Endothelial cell of umbilical vein (primary cell): ENCODE measurements at places on chromosomes 6 and 20. TPM values are rescaled to one million over a fixed set of nuclear protein-coding genes. Genes with fewer than 3 reads are reported as not detected.

The KCNK16 gene
- not detected in 2 replicates for polyA plus RNA-seq

The BTNL2 gene
- polyA plus RNA-seq = not detected in 2 replicates

The C20orf204 gene
- polyA plus RNA-seq = 2.8 and 4.5 TPM in 2 replicates

DNA sequence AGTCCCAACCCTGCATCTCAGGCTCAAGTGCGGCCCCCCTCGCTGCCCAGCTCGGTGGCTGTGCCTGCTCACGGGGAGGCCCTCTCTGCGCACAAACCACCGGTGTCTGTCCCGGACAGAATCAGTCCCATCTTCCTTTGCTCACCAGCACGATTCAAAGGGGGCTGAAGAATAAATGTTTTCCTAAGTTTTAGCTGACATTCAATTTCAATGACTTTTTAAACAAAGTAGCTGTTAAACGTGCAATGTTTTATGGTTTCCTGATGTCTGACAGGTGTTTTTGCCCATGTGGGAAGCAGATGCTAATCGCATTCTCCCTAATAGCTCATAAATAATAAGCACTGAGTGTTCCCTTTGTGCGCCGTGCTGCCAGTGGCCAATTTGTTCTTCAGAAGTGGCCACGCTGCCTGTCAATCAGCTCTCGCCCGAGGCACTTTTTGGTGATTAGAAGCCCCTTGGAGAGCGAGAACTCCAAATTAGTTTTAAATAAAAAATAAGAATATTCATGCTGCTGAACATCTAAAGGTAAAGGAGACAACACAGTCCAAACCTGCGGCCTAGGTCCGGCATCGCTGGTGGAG is 26.3 kb downstream of the BHLHE23 start:
- DNase-seq = no peak

- DNase-seq = no peak
Observed at GRCh38 chr6:57198926-57199636, 23.0 kb downstream of the RAB23 start.

GRCh38 chr6:91317247-91317835 is 730.5 kb upstream of the MAP3K7 start:
- no peak for DNase-seq

- DNase-seq = no peak
Observed at GRCh38 chr20:35506872-35507638, 22.4 kb downstream of the C20orf173 start.

GRCh38 chr6:46201702-46202101 is 30.9 kb upstream of the ENPP5 start:
- no peak for DNase-seq

DNA sequence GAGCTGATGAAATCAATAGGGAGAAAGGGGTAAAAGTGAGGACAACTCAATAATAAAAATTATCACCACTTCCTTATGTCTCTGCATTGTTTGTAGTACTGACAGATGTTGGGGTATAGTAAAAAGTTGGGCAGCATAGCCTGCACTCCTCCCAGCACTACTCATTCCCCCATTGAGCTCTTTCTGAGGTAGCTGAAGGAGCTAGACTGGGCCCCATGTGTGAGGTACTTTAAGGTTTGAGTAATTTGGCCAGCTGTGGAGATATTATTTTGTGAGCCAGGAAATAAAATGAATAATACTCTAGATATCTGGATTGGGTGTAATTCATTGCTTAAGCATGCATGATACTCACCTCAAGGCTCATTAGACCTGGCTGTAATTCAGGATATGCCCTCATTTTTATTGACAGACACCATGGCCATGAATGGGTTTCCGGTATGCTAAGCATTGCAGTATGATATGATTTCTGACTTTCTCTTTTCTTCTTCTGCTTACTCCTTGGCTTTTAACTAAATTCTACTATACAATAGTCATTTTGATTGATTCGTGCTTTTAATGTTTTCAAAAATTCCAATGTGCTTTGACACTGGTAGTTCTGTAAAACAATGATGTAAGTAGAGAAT is 283.9 kb upstream of the RIMS1 start:
- DNase-seq = no peak

DNA sequence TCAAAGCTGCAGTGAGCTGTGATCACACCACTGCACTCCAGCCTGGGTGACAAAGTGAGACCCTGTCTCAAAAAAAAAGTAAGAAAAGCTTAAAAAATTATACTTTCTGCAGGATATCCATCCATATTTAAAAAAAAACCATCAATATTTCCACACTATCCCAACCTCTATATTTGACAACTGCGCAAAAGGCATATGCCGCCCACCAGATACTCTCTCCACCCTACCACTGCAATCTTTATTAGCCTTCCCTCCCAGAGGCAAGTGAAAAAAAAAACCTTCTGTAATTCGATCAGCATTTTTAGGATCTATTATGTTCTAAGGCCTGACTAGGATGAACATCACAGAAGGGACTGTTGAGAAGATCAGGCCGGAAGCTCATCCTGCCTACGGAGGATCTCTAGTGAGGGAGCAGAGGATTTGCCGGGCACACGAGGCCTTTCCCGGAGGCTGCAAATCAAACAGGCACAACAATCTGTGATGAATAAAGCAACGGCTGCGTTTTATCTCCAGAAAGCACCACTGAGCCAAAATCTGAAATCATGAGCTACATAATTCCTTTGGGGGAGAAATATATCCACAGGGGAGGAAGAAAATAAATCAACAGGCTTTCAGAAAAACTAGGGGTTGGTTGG is 65.9 kb downstream of the GFOD1 start:
- no peak for DNase-seq

DNA sequence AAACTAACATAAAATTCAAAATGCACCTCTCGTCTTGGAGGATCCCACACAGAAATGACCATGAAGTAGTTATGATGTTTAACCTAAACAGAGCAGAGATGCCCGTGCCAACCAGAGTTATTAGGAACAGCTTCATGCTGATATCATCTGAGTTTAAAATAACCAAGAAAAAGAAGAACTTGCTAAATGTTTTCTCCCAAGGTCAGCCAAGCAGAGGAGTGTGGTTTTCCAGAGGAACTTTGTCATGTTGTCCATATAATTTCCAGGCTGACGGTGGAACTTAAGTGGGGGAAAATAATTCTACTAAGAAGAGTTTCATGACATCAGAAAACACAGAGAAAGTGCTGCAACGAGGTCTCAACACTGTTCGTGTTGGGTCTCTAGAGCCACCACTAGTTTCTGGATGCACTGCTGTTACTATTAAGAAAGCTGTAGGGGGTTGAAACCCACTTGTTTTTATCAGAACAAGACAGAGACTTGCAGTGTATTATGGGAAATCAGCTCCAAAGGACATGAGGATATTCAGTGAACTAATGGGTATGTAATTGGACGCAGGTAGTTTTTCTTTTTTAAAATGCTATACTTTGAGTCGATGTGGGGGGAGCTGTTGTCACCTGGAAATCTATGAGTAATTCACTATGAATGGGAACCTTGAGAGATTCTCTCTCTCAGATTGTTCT is 5.2 kb downstream of the AGPAT4 start:
- DNase-seq = no peak

DNA sequence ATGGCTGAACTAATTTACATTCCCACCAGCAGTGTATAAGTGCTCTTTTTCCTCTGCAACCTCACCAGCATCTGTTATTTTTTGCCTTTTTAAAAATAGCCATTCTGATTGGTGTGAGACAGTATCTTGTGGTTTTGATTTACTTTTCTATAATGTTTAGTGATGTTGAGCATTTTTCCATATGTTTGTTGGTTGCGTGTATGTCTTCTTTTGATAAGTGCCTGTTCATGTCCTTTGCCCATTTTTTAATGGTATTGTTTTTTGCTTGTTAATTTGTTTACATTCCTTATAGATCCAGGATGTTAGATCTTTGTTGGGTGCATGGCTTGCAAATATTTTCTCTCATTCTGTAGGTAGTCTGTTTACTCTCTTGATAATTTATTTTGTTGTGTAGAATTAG is 169.9 kb downstream of the PRL start:
- no peak for DNase-seq

- no peak for DNase-seq
Observed at GRCh38 chr6:35955521-35955920, 34.6 kb upstream of the SRPK1 start.

GRCh38 chr6:91608428-91608827 is 1021.6 kb upstream of the MAP3K7 start:
- DNase-seq = no peak
